ENCODE measurements at places on chromosomes 4 and X.

GRCh38 chr4:84362896-84363655 lies 136.0 kb downstream of the NKX6-1 start:
- no peak for DNase-seq

DNA sequence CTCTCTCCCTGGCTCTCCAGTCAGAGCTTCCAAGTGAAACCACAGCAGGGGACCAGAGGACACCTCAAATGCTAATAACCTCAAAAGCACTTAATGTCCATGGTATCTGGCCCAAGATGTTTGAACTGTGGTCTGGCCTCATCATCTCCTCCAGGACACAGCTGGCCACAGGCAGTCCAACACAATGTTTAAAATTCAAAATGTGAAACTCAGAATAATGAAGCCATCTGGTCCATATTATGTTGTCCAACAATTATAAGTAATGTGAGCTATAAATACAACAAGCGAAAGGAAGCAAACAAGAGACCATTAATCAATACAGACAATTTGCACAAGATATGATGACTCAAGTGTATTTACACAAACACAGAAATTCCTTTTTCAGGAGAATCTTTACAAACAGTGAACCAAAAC lies 90.7 kb upstream of the S100G start:
- no peak for DNase-seq

DNA sequence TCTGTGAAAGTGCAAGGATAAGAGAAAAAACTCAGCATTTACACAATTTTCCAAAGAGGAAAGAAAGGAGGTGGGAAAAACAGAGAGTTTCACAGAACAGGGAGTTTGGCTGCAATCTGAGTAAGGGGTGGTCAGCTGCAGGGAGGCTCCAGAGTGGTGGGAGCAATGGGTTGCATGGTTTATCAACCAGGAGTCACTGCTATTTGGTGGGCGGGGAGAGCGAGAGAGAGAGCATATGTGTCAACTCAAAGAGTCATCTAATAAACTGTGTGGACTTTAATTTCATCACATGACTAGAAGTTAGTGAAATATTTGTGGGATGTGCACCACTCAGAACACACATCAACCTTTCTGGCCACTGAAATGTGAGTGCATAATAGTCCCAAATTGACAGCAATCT lies 94.6 kb downstream of the FAM13A start:
- DNase-seq, result no peak

DNA sequence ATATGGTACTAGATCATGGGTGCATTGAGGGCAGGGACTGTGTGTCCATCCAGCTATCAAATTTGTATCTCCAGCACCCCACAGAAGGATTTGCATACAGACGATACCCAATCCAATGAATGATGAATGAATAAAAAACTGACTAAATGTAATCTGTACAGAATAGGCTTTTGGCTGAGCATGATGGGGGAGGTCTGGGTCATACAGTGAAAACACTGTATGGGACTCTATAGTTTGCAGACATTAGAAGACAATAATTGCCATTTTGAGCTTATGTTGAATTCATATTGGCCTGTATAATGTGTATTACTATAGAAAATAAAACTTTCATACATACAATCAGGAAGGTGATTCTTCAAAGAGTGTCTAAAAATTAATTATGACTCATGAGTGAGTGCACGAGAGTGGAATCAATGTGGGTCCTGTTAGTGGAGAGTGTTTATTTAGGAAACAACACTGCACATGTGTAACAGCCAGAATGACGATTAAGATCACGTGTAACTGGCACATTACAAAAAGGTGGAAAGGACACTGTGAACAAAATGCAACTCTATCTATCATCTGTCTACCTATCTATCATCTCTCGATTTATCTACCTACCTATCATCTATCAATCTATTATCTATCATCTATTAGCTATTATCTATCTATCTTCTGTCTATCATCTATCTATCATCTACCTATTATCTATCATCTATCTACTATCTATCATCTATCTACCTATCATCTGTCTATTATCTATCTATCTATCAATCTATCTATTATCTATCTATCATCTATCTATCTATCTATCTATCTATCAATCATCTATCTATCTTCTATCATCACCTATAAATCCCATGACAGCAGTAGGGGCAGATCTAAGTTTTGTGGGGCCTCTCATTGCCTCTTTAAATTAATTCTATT lies 201.3 kb downstream of the PTTG2 start:
- DNase-seq, result no peak

DNA sequence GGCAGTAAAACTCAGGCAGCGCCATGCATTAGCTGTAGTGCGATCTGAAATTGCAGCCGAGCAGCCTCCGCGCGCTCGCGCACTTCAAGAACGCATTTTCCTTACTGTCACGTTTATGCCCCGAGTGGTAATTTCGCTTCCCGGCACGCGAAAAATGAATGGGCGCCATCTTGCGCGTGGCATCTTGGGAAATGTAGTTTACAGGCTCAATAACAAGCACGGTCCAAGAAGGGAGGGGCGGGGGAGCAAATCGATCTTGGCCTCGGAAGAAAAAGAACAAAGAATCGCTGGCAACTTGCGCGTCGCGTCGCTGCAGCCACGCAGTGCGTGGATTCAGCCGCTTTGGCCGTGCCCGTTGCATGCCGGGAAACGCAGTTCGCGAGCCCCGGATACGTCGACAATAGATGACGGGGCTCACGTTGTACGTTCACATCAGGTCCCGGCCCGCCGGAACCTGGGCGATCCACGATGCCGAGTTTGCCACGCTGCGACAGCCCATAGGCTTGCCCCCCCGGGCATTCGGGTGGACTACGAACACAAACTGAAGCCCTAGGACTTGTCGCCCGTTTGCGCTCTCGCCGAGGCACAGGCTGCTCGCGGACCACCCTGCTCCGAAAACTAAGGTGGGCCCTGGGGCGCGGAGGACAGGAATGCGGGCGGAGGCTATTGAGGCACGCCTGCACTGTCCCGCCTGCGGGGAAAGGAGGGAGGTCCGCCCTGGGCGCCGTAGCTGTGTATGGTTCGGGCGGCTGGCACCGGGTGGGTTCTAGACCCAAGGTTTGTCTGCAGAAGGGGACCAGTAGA lies at the start of gene FTSJ1:
FTSJ1 (plus strand) TSS at position 426 of the 804 bp plus-strand sequence. CDS start 1,849 bp downstream, outside the sequence.
- peak; percentile 85 for DNase-seq

- no peak for DNase-seq
These were observed 25.2 kb upstream of the PTTG2 start for GRCh38 chr4:37935026-37935425.

- no peak for DNase-seq
These were observed 369.6 kb upstream of the SLC7A11 start for GRCh38 chr4:138611721-138612120.

- DNase-seq, result no peak
These were observed 11.8 kb upstream of the FAM53A start for GRCh38 chr4:1695913-1696312.

All from hippocampal formation (tissue), 2 donors.